Stimulated activated CD4-positive, alpha-beta T cell treated with anti-CD3 and anti-CD28 coated beads, TNF-alpha, amount 100 ng/mL, for 4 hours (primary cell): ENCODE measurements at places on chromosomes 6 and 20.

DNA sequence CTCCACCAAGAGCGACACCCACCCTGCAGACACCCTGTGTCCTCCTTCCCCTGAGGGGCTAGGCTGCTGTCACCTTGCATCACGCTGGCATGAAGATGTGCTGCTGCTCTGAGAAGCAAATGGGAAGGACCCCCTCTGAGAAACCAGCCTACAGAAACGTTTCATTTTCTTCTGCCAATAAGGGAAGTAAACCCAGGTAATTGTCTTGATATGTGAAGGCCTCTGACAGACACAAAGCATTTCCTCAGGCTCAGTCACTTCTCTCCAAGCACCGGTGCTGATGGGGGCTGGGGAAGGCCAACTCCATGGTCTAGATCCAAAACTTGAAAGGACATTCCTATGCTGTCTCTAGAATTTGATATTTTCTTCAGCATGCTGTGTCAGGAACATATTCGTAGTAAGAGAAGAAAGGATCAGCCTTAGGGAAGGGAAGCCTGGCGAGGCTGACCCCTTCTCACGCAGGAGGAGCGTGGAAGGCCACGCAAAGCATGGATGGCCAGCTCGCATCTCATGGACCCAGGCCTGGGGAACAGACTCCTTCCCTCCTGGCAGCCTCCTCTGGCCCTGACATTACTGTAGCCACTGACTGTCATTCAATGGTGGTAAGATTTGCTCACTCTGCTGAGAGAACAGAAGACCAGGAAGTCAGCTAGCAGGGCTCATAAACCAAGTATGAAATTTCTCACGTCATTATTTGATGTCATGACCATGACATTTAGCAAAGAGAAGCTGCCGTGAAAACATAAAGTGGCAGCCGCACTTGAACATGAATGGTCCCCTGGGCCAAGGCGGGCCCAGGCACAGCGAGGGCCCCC lies 20.4 kb downstream of the ACSS1 start:
- DNase-seq = no peak

GRCh38 chr6:25147223-25147622 lies 132.0 kb upstream of the CARMIL1 start:
- DNase-seq = no peak

DNA sequence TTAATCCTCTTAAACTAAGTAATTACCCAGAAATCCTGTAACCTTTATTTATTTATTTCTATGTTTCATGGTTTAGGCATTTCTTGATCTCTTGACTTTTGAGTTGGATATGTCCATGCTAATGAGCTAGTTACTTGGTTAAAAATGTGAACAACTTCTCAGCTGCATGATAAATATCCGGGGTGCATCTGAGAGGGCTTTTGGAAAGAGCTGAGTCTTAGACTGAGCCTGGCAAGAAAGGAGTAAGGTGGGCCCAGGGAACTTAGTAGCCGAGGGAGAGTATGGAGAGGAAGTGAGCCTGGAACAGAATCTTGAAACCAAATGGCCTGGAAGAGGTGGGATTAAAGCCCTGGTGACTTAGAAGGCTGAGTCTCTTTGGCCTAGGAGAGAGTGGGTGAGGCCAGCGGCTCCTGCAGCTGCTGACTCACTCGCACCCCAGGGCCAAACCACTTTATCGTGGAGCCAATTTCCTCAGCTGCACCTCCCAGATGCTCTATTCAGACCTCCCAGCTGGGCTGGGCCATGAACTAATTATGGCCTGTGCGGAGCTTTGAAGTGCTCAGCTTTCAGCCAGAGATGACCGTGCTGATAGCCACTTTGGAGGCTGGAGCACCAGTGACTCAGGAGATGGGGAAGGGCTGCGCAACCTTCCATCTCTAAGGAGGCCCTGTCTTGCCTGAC lies 19.1 kb downstream of the TGM3 start:
- no peak for DNase-seq

- no peak for DNase-seq
Observed at GRCh38 chr6:42128460-42129359, 13.7 kb downstream of the C6orf132 start.

GRCh38 chr6:147479857-147480256 lies 28.6 kb upstream of the SAMD5 start:
- no peak for DNase-seq

DNA sequence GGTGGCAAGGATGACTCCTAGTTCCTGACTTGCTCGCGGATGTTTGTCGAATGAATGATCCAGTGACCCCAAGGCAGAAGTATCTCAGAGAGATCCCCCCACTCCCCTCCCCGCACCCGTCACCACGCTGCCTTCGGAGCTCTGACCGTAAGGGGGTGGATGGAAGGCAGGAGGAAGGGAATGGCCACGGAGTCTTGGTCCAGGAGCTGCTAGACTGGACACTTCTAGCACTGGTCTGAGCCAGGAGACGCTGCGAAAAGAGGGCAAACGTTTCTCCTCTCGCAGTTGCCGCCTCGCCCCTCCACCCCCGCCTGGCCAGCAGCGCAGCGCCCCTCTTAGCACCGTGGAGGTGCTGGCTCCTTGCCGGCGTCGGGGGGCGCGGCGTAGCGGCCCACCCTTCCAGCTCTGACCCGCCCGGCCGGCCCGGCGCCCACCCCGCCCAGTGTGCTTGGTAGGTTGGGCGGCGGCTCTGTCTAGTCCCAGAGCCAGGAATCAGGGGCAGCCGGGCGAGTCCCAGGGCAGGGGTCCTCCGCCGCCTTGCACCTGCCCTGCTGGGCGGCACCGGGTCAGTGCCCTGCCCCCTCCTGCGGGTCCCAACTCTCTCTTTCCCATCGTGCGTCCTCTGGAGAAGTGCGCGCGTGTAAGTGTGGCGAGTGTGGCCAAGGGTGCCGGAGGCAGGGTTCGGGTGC lies 2.4 kb upstream of the DBNDD2 start:
- DNase-seq = no peak

GRCh38 chr6:106882601-106883518 lies 91.7 kb downstream of the CD24 start:
- DNase-seq = no peak

GRCh38 chr20:51525241-51526105 lies 17.0 kb downstream of the NFATC2 start:
- DNase-seq = peak; percentile 29

GRCh38 chr20:5070570-5070969 lies 49.2 kb downstream of the PCNA start:
- no peak for DNase-seq

DNA sequence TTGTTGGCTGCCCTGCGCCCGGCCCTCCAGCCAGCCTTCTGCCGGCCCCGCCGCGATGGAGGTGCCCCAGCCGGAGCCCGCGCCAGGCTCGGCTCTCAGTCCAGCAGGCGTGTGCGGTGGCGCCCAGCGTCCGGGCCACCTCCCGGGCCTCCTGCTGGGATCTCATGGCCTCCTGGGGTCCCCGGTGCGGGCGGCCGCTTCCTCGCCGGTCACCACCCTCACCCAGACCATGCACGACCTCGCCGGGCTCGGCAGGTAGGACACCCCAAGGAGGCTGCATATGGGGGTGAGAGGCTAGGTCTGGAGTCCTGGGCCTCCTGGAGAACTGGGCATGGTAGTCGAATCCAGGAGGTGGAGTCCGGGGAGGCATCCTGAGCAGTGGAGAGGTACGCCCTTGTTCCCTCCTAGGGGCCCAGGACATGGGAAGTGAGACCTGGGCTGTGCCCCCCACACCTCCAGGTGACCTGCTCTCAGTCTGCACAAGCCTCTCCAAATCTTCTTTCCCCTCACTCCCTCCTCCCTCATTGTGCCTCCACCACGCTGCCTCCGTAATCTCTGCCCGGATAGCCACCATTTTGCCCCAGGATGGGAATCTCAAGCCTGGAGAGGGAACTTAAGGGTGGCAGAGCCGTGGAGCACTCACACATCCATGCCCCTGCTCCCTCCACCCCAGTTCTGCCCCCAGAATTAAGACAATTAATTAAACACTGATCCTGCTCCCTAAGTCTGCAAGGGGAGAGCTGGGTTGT lies 541 bp downstream of the CDC25B start:
- DNase-seq = no peak

GRCh38 chr6:80226151-80226550 lies 119.7 kb downstream of the BCKDHB start:
- DNase-seq = no peak

- DNase-seq = no peak
Observed at GRCh38 chr6:41872147-41872546, 23.0 kb downstream of the USP49 start.

DNA sequence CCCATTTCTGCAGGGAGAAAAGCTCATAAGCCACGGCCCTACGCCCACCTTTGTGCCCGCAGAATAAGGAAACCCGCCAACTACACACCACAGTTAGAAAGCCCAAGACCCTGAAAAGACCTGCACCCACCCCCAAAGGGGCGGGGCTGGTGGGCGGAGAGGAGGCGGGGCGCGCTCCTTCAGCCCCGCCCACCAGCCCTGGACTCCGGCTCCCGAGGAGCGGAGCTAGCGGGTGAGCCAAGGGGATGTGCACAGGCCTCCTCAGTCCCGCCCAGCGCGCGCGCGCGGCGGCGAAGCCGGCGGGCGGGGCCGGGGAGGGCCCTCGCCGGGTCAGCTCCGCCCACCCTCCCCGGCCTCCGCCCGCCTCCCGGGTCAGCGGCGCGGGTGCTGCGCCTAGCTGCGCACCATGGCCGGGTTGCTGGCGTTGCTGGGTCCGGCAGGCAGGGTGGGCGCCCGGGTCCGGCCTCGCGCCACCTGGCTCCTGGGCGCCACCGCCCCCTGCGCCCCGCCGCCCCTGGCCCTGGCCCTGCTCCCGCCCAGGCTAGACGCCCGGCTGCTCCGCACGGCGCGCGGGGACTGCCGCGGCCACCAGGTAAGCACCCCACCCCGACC lies at the start of gene FAM210B:
Gene FAM210B (plus strand): TSS at position 375 of the 612 bp plus-strand sequence. CDS start 32 bp downstream, at position 407.
- DNase-seq = peak; percentile 63

DNA sequence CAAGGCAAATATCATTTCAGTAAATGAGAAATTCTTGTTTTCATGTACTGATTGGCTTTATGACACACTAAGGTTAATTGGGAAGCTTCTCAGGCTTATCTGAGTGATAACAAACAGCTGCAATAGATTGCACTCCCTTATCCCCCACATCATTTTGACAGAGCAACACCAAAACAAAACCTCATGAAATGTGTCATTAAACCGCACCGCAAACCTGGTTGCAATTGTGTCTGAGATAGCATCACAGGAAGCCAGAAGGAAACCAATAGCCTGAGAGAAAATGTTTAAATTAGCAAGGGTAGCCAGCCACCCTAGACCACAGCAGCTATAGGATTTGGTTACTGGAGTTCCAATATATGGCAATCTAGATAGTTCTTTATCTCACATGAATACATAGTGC lies 31.6 kb upstream of the LAMA4 start:
- no peak for DNase-seq

- no peak for DNase-seq
Observed at GRCh38 chr6:113347436-113347835, 509.7 kb upstream of the MARCKS start.

DNA sequence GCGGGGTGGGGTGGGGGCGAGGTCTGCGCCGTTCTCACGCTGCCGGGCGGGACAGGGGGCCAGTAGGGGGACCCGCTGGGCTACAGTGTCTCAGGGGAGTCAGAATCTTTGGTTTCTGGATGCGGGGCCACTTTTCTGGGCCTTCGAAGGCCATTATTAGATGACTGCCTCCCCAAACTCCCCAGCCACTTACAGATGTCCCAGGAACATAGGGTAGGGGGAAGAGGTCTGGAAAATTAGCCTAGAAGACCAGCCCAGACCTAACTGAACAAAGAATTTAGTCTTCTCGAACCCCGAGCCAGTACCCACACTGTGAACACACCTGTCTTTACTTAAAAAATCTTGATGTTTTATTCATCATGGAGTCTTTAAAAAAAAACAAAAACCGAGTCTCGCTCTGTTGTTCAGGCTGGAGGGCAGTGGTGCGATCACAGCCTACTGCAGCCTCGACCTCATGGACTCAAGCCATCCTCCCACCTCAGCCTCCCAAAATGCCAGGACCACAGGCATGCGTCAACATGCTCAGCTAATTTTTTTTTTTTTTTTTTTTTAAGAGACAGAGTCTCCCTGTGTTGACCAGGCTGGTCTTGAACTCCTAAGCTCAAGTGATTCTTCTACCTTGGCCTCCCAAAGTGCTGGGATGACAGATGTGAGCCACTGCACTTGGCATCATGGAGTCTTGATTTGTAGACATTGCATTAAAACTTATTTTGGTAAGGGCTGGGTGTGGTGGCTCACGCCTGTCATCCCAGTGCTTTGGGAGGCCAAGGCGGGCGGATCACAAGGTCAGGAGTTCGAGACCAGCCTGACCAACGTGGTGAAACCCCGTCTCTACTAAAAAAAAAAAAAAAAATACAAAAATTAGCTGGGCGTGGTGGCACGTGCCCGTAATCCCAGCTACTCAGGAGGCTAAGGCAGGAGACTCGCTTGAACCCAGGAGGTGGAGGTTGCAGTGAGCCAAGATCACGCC lies 3.3 kb upstream of the SLC29A1 start:
- DNase-seq = no peak

GRCh38 chr6:39430871-39431523 lies 108.5 kb upstream of the KCNK16 start:
- no peak for DNase-seq

GRCh38 chr20:58044931-58045555 lies 183.4 kb downstream of the ANKRD60 start:
- no peak for DNase-seq

DNA sequence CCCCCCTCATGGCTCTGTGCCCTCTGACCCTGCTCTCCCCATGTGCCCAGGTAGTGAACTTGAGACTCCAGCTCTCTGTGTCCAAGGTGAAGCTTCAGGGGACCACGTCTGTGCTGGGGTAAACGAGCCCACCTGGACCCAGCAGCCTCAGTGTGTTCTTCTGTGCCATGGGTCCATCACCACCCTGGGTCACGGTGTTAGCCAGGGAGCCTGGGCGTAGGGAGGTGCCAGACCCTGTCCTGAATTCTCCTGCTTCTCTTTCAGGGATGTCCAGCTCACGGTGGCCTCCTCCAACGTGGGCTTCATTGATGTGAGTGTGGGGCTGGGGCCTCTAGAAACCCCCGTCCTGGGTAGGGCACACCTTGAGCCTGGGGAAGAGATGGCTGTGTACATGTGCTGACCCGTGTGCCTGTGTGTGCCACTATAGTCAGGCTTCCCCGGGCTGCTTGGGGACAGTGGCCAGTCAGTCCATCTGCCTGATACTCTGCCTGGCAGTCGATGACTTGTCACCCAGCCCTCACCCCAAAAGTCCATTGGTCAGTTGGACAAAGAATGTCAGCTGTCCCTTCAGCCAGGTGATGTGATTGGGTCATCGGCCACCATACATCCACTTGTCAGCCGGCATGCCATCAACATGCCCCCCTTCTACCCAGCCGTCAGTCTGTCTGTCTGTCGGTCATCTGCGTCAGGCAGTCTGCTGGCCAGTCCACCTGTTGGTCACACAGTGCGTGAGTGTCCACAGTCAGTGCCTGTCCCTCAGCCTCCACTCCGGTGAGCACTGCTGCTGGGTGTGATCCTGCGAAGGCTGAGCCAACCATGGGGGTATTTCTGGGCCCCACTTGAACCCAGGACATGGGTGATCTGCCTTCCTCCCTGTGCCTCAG lies 10.9 kb upstream of the BPIFB6 start:
- no peak for DNase-seq

- no peak for DNase-seq
Observed at GRCh38 chr20:56657879-56658278, 28.8 kb downstream of the TFAP2C start.

GRCh38 chr6:26550250-26550993 lies 12.3 kb downstream of the HMGN4 start:
- no peak for DNase-seq
